ENCODE measurements at places on chromosomes 4 and X. TPM values are rescaled to one million over a fixed set of nuclear protein-coding genes. Genes with fewer than 3 reads are reported as not detected.

The FGF13 gene
- 27.5 TPM for total RNA-seq

The TMEM150C gene
- 17.7 TPM for total RNA-seq

The TBC1D8B gene
- total RNA-seq = 11.3 TPM

The BEND2 gene
- not detected for total RNA-seq

The PPP4R3C gene
- total RNA-seq = not detected

The HTATSF1 gene
- 60.0 TPM for total RNA-seq

The TAF7L gene
- 0.18 TPM for total RNA-seq

The CXCL3 gene
- total RNA-seq = 2.6 TPM

The CASP3 gene
- 17.3 TPM for total RNA-seq

The BOD1L1 gene
- total RNA-seq = 38.9 TPM

The BEX2 gene
- total RNA-seq = 29.8 TPM

The PASD1 gene
- not detected for total RNA-seq

The SPIN4 gene
- total RNA-seq = 10.3 TPM

All from metanephros (tissue), 2 donors.